Activated T-cell treated with anti-CD3 and anti-CD28 coated beads, Interleukin-2, amount 50 U/mL, for 72 hours (primary cell): ENCODE measurements at places on chromosomes 16 and 17.

DNA sequence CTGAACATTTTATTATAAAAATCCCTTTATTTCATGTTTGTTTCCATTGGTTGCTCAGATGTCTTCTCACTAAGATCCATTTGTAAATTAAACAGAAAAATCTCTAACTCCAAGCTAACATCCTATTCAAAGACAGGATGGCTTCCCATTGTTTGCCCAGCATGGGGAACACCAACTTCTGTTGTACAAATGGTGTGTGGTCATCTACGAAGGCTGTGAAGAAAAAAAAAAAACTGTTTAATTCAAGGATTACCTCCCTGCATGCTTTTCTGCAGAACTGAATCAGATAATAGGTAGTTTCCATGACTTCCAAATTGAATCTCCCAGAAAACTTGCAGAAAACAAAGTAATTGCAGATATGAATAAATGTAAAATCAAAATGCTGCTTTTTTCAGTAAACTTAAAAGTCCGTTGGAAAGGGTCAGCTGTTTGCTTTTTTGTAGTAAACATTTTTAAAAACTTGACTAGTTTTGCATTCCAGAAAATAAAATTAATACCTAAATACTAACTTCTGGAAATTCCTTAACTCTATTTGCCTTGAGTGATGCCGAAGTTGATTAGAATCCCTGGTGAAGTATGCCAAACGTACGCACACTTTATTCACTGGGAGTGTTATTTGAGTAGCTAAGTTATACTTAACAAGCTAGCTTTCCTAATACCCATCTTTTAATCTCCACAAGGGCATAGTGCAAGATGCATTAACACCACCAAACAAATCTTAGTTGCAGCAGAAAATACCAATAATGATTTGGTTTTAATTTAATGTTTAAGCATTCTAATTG, 7.7 kb downstream of the SALL1 start:
- DNase-seq: no peak

DNA sequence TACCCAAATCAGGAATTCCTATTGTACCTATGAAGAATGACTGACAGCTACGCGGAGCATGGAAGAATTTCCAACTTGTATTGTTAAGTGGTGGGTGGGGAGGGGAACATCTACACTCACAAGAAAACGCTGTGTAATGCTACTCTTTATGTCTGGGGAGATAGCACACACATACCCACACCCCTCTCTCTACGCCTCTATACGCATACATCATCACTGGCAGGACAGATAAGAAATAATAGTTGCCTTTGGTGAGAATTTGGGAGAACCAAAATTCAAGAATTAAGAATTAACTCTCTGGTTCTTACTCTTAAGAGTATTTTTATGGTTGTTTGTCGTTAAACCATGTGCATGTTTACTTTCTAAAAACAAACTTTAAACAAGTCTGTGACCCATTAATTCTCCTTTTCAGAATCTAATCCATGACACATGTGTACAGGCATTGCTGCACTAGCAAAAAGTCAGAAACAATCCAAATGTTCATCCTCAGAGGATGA, 33.9 kb downstream of the CREBBP start:
- no peak for DNase-seq

DNA sequence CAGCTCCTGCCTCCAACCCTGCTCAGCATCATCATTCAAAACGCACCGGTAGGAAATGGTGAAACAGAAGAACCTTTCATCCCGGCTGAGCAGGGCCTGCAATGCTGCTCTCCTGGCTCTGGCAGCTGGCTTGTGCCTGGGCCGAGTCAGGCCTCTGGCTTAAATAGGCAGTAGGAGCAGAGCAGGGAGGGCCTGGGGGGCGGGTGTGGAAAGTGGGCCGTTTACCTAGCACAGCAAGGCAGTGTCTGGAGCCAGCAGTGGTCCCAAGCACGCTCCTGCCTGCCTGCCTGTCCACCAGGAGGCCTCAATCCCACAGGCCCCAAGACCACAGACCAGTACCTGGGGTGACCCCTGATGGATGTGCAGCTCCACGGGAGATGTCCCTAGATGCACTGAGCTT, 59.3 kb downstream of the SMPD3 start:
- DNase-seq: no peak

DNA sequence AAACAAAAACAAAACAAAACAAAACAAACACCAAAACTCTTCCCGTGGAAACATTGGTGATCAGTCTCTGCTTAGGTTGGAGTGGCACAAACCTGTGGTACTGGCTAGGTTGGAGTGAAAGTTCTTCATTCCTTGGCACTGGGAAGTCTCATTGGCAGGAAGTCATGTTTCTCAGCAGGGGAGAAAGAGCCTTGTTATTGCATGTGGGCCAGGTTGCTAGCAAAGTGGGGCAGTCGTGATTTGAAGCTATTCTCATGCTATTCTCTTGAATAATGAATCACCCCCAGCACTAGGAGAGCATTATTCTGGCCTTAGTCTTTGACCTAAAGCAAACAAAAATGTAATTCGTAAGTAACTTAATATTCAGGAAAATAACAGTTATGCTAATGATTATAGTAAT, 24.3 kb upstream of the B4GALNT2 start:
- DNase-seq: no peak

DNA sequence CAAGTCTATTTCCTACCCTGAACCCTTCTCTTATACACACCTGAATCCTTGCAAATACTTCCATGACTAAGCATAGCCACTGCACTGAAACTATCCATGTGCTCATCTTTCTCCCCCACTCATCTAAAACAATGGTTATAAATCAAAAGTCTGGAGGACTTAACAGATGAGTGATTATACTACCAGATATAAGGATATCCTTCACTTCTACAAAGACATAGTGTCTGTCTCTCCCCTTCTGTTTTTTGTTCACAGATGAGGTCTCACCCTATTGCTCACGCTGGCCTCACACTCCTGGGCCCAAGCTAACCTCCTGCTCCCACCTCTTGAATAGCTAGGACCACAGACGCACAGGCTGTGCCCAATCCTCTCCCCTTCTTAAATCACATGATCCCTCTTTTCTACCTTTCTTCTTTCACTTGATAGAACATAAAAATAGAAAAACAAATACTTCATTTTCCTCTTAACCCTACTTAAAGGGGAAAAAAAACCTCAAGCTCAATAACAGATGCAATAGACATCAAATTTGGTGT, 19.2 kb downstream of the CEP112 start:
- no peak for DNase-seq

GRCh38 chr16:8380311-8380710, 210.0 kb downstream of the TMEM114 start:
- DNase-seq: no peak
